ENCODE measurements at places on chromosomes 6 and 20. TPM values are rescaled to one million over a fixed set of nuclear protein-coding genes. Genes with fewer than 3 reads are reported as not detected.

DNA sequence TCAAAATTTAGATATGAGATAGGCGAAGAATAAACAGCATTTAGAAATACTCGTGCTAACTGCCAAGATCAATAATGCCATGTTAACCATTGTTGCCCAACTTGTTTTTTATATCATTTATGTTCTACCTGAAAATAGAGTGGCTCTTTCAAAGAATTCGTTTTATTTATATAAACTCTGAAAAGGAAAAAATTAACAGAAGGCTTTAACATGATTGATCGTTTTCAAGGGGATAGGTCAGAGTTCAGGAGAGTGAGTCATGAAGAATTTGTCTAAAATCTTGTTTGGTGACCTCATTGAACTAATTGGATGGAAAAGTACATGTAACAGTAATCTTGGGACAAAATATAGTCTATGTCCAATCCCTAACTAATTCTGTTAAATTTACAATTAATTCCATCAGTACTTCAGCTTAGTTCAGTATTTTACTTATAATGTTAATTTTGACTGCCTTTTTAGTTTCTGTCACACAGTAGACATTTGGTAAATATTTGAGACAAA lies 11.1 kb upstream of the ELOVL2 start:
- DNase-seq: no peak

The SPEF1 gene
- 0.55 TPM for total RNA-seq

DNA sequence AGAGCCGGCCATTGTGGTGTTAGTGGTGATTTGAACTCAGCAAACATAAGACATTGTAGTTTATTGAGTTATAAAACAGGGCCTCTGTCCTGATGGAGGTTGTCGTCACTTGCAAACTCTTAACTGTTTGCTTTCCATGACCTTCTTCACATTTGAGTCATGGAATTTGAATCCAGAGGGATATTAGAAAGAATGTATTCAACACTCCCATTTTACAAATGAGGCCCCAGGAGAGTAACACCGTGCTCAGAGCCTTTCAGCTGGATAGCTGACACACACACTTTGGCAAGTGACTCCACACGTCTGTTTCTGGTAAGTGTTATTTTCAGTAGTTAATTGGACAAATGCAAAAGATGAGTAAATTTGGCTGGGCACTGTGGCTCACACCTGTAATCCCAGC lies 72.4 kb upstream of the XRN2 start:
- DNase-seq: no peak

GRCh38 chr20:64224351-64225170 lies 31.0 kb upstream of the PCMTD2 start:
- no peak for DNase-seq

GRCh38 chr6:75776461-75776860 lies 27.4 kb downstream of the MYO6 start:
- DNase-seq: no peak

DNA sequence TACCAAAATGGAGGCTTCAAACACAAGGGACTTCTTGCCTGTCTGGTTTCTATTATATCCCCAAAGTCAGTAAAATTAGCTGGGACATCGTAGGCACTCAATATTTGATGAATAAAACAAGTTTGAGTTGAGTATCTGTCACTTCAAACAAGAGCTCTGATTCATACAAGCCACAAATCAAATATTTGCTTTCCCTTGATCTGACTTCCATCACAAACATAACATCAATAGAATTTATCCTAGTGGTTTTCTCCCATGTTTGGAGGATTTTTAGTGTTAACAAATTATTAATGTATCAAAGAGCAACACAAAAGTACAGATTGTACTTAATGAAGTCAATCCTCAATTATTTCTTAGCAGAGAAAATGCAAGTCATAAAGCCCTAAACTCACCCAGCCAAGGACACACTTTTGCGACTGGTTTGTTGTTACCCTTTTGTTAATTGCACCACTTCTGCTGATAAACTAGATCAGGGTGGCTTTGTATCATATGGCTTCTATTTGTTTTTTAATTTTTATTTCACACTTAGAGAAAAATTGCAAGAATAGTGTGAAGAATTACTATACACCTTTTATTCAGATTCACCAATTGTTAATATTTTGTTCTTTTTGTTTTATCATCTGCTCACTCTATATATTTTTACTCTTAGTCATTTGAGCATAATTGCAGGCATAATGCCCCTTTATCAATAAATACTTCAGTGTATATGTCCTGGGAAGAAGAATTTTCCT lies 117.4 kb upstream of the PRDM1 start:
- DNase-seq: no peak

The SOBP gene
- total RNA-seq: 1.8 TPM

GRCh38 chr20:24518515-24518914 lies 49.1 kb downstream of the SYNDIG1 start:
- no peak for DNase-seq

GRCh38 chr6:89985751-89986493 lies 91.7 kb downstream of the GJA10 start:
- DNase-seq: no peak

The ERVFRD-1 gene
- total RNA-seq: not detected

DNA sequence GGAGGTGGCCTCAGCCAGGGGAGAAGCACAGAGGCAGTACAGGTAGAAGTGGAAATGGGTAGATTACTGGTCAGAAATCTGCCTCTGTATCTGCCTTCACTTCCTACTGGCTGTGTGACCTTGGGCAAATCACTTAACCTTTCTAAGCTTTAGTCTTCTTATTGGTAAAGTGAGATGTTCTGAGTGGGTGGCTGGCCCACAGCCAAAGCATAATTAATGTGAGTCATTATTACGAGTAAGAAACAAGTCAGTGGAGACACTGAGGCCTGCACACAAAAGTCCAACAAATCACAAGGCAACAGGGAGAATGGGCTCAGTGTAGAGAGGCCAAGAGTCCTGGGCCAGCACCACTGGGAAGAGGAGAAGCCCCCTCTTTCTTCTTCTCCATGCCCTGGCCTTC lies 39.1 kb downstream of the NRN1 start:
- DNase-seq: no peak

DNA sequence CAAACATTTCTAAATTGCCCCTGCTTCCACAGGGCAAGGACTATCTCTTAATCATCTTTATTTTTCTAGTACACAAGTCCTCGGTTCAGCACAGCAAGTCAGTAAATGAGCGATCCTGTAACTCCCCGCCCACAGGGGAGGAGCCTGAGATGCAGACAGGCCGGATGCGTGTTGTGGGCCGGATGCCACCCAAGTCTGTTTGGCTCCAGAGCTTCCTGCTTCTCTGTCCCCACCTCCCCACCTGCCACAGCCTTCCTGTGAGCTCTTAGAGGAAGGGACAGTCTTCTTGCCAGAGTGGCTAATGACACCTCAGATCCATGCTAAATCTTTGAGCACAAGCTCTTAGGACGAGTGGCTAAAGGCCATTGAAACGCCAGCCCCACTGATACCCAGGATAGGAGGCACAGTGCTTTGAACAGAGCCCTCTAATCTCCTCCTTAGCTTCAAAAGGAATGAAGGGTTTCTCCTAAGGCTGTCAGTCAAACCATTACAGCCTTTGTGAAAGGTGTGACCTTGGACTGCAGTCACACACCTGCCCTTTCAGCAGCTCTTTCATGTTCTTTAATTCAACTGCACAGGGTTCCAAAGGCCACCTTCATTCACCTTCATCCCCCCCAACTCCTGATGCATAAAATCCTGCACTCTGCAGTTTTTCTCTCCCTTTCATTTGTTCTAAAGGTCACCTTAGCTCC lies 264.3 kb downstream of the TFAP2C start:
- no peak for DNase-seq

DNA sequence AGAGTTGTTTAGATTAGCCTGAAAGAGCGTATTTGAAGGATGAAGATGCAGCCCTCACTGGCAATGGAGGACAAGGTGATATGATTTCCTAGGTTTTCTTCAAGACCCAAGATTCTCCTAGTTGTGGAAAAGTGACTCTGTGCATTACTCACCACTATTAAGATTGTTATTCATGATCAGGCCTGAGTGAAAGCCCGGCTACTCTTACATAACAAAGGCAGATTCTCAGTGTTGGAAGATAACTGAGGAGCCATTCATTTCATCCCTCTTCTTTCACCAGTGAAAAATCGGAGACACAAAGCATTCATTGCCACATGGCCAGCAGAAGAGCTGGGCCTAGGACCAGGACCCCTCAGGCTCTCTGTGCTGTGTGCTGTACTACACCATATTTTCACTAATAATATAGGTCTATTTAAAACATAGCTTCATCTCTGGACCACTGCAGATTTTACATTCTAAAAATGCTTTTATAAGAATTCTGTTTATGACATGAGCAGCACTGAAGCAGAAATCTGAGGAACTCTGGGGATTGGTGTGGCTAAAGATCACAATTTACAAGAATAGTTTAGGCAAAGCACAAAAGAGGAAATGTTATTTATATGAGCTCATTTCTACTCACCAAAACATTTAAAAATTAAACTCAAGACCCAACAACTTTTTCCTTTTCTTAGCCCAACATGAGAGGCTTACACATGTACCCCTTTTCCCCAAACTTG lies 181.9 kb upstream of the CCN2 start:
- no peak for DNase-seq

DNA sequence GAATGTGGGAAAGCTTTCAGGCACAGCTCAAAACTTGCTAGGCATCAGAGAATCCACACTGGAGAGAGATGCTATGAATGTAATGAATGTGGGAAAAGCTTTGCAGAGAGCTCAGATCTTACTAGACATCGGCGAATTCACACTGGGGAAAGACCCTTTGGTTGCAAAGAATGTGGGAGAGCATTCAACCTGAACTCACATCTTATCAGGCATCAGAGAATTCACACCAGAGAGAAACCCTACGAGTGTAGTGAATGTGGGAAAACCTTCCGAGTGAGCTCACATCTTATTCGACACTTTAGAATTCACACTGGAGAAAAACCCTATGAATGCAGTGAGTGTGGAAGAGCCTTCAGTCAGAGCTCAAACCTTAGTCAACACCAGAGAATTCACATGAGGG lies 8.7 kb downstream of the ZNF165 start:
- no peak for DNase-seq

DNA sequence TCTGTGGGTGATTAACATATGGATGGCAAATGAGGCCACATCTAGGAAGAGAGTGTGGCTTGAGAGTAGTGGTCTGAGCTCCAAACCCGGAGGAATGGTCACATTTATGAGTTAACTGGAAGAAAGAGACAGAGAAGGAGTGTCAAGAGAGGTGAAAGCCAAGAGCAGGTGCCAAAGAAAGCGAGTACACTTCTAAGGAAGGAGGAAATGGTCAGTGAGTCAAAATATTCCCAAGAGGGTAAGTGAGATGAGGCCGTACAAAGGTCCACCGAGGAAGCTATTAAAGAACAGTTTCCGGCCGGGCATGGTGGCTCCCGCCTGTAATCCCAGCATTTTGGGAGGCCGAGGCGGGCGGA lies 104.5 kb upstream of the RNF24 start:
- no peak for DNase-seq

DNA sequence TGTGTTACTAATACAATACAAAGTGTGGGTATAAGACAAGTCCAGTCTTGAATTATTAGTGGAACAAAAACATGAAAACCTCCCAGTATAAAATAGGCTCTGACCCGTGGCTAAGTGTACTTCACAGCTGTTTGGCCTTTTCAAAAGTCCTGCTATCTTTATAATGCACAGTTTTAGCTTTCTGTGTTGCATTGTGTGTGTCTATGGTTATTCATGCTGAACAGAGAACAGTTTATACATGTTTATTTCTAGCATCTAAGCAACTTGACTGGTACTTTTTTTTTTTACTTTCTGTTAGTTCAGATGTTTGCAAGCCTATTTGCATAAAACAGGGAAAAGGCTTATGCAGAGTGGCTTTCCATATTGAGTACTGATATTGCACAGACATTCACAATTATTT lies 119.2 kb upstream of the CCN2 start:
- no peak for DNase-seq

GRCh38 chr20:47043086-47043485 lies 148.4 kb downstream of the EYA2 start:
- DNase-seq: no peak

The PPP1R14C gene
- 19.2 TPM for total RNA-seq

DNA sequence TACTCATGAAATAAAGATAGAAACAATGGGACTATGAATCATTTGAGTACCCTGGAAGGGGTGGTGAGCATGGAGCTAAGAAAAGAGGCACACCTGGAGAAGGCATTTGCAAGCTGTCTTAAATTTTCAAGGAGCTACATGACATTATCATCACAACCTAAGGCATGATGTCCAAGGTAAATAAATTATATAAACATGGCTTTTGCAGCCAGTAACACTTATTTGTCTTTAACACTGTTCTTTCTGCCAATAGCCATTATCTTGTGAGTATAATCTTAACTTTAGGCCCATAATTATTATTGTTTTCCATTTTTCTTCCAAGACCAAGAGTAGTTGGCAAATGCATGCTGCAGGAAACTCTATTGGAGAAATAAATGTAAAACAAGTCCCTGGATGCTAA lies 63.7 kb downstream of the ALDH5A1 start:
- no peak for DNase-seq

DNA sequence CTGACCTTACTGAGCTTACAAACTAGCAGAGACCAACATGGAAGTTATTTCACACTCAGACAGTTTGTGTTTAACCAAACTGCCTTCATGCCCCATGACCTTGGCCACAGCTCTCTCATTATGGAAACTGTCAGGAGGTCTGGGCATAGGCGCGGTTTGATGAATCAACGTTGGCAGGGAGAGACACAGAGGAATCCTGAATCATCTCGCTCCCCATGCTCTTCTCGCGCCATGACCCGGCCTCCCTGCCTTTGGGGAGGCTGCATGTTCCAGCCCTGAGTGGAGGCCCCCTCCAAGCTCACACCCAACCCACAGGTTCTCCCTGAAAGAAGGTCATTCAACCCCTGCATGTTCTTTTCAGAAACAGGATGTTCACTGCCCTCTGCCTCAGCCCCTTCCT lies 15.9 kb upstream of the GDAP1L1 start:
- DNase-seq: no peak

- DNase-seq: no peak
Measured at GRCh38 chr20:62684981-62685380, 23.7 kb upstream of the NTSR1 start.

- no peak for DNase-seq
Measured at GRCh38 chr6:143901885-143902750, 37.8 kb downstream of the ZC2HC1B start.

- no peak for DNase-seq
Measured at GRCh38 chr6:132289756-132290155, 111.5 kb downstream of the MOXD1 start.

- DNase-seq: no peak
Measured at GRCh38 chr6:77880501-77880900, 227.7 kb downstream of the MEI4 start.

The GPR63 gene
- total RNA-seq: 4.2 TPM

DNA sequence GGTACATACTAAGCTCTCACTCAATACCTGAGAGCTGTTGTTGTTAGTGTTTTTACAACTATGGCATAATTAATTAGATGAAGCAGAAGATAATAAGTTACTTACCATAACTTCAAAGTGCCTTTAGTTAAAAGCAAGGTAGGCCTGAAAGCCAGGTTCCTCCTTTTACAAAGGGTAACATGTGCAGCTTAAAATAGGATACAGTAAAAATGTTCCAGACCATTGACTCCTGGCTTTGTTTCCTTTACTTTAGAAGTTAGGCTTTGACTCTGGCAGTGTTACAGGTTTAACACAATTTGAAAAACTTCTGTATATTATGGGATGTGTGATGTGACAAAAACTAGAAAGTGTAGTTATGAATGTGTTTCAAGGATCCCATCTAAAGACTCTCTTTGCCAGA lies 522.5 kb downstream of the EPM2A start:
- no peak for DNase-seq
